ENCODE measurements at places on chromosomes 5 and 9.

GRCh38 chr5:11400316-11400715 lies 503.9 kb downstream of the CTNND2 start:
- no peak for DNase-seq

- no peak for DNase-seq
Observed at GRCh38 chr5:81760521-81760920, 9.6 kb upstream of the SSBP2 start.

DNA sequence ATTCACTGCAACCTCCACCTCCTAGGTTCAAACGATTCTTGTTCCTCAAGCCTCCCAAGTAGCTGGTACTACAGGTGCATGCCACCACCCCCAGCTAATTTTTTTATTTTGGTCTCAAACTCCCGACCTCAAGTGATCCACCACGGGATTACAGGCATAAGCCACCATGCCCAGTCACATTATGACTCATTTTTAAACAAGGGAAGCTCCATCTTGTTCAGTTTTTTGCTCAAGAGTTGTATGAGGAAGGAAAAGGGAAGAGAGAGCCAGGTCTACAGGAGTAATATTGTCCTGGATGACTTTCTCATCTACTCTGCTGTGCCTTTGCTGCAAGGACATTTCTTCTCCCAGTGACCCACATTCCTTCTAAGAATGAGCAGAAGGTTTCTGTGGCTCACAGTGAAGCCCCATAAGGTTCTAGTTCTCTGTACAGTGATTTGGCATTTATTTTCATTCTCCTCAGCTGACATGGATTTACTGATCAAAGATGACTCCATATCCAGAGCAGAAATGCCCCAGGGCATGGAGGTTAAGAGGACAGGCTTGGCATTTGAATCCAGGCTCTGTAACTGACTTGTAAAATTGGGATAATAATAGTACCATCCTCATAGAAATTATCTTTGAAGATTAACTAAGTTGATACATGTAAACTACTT lies 153.5 kb downstream of the CDH6 start:
- no peak for DNase-seq

GRCh38 chr5:117473165-117473564 lies 898.5 kb upstream of the SEMA6A start:
- DNase-seq = no peak

DNA sequence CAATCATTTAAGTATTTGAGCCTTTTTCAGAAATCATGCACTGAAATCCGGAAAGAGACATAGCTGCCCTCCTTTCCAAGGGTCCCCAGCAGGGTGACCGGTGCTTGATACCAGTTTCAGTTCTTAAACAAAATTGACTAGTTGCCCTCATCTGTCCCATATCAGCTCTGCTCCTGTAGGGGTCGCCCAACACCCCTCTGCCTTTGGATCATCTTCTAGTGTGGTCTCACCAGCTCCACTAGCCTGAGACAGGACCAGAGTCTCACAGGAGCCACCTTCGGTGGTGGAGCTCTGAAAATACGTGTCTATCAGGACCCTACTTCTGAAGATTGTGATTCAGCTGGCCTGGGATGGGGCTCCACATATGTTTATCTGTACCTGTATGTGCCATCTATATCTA lies 428.2 kb downstream of the ENC1 start:
- DNase-seq = no peak

GRCh38 chr5:125106881-125107280 lies 360.4 kb upstream of the ZNF608 start:
- no peak for DNase-seq

- DNase-seq = no peak
Observed at GRCh38 chr9:130143958-130144366, 28.2 kb upstream of the NCS1 start.

DNA sequence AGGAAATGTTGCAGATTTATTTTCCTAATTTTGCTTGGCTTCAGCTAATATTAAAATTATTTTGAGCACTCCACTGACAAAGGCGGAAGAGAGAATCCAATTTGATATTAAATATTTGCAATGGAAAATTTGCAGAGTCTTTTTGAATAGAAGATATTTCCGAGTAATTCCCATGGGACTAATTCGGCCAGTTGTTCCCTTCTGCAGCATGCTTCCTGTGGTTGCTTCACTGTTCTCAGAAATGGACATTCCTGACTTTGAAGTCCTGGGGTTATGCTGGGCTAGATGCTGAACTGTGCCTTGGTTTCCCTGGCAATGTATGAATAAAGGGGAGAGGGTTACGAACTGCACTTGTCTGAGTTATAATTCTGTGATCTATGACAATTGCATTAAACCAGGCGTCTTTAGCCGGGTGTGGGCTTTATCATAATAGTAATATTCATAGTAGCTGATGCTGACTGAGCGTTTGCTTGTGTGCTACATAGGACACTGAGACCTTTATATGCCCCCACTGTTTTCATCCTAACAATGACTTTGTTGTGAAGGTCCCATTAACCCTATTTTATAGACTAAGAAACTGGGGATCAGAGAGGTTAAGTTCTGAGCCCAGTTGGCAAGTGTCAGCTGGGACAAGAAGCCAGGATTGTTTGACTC lies 114.5 kb upstream of the SPRY4 start:
- DNase-seq = no peak

- DNase-seq = no peak
Observed at GRCh38 chr5:88892669-88893068, 9.7 kb upstream of the MEF2C start.

DNA sequence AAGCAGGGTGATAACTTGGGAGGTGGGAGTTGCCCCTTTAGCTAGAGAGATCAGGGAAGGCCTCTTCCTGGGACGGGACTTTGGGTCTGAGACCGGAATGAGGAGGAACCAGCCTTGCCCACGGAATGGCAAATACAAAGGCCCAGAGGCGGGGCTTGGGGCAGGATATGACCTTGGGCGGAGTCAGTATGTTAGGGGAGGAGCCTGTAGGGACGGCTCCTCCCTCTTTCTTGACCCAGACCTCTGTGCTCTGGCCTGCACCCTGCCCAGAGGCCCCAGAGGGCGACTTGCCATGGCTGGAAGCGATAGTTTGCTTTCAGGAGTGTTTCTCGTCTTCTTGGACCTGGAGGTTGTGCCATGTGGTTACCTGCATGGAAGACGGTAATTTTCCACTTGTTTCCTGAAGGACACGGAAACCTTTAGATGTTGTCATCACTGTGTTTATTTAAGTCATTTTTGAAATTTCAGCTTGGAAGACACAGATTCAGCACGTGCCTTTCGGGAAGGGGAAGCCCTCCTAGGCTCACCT lies 85.6 kb downstream of the DAB2IP start:
- DNase-seq = no peak
